Nephron progenitor cell (in vitro differentiated cells): ENCODE measurements at places on chromosomes 2 and 18.

- DNase-seq: no peak
Observed at GRCh38 chr2:24233321-24233720, 58.5 kb downstream of the FAM228A start.

DNA sequence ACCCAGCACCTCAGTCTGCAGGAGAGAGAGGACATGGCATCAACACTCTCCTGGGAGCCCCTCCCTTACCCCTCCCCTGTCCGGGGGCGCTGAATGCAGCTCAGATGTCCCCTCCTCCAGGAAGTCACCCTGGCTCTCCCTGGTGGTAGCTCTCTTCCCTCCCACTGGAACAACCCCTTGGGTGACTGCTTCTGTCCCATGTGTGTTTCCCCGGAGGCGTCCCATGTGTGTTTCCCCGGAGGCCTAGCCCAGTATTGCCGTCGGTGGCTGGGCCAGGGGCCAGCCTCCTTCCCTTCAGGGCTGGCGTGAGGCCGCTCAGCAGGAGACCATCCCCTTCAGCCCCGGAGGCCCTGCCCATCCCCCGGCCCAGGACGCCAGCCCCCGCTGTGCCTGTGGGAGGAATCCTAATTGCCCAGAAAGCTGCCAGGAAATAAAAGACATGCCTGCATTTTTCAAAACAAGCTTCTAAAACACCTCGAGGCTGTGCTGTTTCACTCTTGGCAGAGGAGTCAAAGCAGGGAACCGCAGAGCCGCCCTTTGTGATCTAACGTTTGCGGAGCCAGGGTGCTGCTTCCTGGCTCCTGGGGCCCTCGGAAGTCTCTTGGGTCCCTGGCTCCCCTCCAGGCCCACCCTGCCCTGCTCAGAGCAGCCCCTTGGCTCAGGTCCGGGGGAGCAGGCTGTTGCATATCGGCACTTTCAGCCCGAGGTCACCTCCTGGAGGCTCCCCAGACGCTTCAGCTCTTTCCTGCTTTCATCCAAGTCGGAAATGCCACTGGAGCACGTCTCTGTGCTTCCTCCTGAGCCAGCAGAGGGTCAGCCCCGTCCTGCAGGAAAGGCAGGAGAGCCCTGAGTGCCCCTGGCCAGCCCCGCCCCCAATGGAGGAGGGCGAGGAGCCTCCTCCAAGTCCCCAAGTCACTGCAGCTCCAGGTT lies 11.4 kb downstream of the SNED1 start:
- peak; percentile 60 for DNase-seq

DNA sequence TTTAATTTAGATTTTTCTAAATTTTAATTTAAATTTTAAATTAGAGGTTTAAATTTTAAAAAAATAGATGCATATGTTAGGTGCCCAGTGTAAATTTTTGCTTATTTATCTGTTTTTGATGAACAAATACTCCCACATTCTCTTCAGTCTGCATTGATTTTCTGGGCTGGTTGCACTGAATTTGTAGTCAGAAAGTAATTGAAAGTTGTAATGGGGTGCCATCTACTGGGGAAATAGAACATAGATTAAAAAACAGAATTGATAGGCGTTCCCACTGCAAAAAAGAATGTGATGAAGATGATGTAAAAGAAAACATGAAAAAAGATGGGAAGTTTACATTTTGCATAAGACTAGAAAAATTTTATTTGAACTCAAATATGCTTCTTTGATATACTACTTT lies 51.7 kb upstream of the CCDC85A start:
- no peak for DNase-seq

- no peak for DNase-seq
Observed at GRCh38 chr18:22114526-22115321, 54.7 kb upstream of the GATA6 start.

GRCh38 chr18:60022671-60023276 lies 123.0 kb downstream of the PMAIP1 start:
- DNase-seq: no peak

DNA sequence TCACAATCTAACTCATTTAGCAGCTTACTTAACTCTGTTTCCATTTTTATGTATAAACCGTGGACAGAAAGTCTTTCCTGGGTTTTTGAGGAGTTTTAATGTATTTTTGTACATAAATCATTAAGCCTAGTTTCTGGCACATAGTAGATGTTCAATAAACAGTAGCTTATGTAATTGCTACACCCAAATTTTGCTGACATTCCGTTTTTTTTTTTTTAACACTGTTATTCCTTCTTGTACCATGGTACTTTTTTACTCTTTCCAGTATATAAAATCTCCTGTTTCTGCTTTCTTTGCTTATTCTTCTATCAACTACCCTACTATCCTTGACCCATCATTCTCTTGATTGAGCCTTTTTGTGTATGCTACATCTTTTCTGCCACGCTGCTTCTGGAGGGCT lies 1151.3 kb upstream of the CRIM1 start:
- DNase-seq: no peak

DNA sequence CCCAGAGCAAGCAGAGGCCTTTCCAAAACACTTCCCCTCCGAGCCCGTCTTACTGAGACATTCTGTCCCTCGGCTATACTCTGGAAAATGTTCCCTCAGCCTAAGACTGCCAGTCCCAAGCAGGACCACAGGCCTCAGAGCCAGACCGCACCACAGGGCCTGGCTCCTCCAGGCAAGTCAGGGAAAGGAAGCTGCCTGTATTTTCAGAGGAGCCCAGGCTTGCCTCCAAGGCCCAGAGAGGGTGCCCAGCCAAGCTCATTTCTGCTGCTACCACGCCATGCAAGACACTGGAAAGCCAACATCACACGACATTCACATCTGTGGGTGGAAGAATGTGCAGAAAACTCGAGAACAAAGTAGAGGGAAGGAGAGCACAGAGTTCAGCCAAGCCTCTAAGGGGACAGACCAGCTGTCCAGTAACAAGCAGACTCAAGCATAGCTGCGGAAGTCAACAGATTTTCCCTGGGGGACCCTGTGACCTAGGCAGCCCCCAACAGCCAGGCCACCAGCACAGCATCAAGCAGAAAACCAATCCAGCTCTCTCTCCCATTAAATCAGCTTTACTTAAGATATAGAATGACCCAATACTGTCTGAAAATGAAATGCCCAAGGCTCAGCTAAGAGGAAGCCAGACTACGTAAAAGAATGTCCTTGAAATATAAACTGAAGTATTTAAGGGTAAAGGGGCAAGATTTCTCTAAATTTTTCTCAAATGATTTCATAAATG lies 123.9 kb downstream of the ZFP36L2 start:
- DNase-seq: no peak

- no peak for DNase-seq
Observed at GRCh38 chr2:159131914-159132281, 154.6 kb downstream of the WDSUB1 start.

DNA sequence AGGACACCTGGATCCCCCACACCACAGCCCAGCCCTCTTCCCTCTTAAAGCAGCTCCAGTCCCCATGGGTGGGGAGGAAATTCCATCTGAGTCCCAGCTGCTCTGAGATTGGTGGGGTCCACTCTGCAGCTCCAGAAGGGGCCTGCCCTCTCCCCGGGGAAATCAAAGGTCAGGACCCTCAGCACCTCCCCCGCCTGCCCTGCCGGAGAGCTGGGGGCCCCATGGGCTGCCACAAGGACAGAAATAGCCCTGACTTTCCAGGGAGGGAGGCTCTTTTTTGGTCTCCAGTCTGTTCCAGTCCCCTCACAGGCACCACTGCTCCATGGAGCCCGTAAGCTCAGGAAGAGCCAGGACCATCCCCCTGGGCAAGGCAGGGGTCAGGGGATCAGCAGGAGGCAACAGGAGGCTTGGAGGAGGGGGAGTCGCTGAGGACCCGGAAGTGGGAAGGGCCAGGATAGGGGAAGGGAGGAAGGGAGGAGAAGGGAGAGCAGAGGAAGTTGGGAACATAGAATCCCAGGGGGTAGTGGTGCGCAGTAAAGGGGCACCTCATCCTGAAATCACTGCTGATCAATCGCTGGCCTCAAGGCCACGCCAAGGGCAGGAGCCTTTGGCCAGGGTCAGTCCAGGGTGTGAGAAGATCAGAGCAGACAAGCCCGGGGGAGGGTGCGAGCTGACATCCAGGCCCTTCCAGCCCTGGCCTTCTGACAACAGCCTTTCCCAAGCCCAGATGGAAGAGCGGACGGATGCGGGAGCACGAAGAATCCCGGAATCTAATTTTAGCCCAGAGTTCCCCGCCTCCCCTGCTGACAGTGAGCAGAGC lies 7.6 kb downstream of the ADRA2B start:
- DNase-seq: peak; percentile 70

- DNase-seq: no peak
Observed at GRCh38 chr2:32960647-32961403, 14.1 kb downstream of the LTBP1 start.

DNA sequence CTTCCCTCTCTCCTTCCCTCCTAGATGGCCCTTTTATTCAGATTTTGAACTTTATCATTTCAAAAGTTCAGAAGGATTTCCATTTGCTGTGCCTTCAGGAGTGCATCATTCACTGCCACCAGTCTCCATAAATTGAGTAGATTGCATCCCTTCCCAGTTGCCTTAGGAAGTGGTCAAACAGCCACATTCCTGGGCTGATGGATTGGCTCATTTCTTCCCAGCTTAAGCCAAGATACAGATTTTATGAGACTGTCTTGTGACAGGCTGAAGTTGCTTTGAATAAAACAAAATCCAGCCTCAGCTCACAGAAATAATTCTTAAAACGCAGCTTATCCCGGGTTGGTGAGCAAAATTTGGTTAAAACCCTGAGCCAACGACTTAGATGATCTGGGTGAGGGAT lies 9.8 kb downstream of the NRP2 start:
- DNase-seq: no peak

- DNase-seq: no peak
Observed at GRCh38 chr2:226755631-226756030, 44.0 kb downstream of the IRS1 start.

DNA sequence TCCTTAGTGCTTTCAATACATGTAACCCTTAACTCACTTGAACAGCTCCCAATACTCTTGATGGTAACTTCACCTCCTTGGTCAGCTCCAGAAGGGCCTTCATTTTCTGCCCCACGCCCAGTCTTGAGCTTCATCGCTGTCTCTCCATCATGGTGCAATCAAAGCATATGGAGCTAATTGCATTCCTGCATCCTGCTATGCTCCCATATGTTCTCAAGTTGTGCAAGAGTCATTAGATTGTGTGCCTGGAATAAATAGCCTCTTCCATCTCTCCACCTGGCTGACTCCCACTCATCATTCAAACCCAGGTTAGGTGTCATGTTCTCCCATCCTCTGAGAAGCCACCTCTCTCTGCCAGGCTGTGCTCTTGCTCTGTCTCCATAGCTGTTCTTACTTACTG lies 364.5 kb upstream of the RGPD4 start:
- no peak for DNase-seq

DNA sequence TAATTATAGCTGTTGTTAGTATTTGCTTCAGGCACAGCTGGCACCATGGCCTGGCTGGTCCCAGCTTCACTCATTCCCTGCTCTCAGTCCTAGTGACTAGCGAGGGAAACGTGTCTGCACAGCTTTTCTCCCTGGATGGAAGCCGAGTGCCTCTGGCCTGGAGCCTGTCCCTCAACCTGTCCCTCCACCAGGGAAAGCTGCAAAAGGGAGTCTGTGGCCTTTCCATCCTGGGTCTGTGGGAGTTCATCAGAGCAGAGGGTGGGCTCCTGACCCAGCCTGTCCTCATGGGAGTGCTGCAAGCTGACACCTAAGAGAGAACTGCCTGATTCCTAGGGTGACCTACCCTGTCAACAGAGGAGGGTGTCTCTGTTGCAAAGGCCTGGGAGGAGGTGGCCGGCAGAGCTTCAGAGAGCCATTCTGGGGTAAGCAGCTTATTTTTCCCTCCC lies 118.3 kb downstream of the CAPN13 start:
- no peak for DNase-seq

- no peak for DNase-seq
Observed at GRCh38 chr2:9574331-9574730, 18.7 kb upstream of the ADAM17 start.

DNA sequence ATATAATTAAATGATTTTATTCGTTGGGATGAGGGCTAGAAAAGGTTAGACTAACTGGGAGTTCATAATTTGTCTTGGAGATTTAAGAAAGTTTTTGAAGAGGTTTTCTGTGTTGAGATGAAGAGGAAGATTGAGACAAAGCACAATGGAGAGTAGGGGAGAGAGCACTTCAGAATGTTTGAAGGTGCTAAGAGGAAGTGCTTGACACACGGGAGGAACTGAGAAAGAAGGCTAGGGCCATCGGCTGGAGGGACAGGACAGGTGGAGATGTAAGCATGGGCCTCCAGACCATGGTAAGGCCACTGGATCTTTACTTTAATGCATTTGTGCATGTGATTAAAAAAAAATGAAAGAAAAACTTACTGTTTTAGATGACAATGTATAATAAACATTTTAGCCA lies 31.5 kb downstream of the GREB1L start:
- DNase-seq: no peak

GRCh38 chr2:235909358-235909757 lies 258.8 kb downstream of the GBX2 start:
- DNase-seq: no peak

DNA sequence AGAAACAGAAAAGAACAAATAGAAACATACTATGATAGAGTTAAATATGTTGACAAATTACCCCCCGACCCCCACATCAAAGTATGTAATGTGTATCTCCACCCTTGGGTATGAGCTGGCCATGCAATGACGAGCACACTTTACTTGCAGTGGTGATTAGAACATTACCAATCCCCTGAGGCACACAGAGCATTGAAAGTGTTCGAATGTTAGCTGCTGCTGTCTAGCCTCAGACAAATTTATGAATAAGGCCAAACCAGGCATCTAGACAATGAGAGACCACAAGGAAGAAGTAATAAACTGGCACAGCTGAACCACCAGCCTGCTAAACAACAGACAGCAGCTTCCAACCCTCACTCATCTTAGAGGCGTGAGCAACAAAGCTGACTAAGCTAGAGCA lies 380.5 kb downstream of the DSEL start:
- no peak for DNase-seq

GRCh38 chr2:108982259-108982679 lies 6.8 kb downstream of the EDAR start:
- no peak for DNase-seq

DNA sequence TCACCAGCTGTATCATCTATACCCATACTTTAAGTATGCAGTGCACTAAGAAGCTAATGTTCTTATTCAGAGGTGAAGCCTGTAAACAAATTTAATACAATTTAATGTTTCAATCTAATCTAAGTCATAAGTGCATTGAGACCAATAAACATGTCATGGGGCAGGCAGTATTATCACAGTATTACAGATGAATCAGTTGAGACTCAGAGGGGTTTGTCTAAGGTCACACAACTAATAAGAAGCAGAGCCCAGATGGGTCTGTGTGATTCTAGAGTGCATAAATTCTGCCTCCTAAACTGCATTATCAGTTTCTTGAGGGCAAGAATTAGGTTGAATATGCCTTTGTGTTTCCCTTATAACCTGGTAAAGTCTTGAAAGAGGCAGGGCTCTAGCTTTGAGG lies 140.9 kb upstream of the RNF152 start:
- no peak for DNase-seq

- DNase-seq: no peak
Observed at GRCh38 chr18:62938487-62938886, 223.1 kb downstream of the PHLPP1 start.

GRCh38 chr2:170227951-170228350 lies 50.0 kb downstream of the MYO3B start:
- DNase-seq: no peak
